ENCODE measurements at places on chromosomes 5 and 9.

DNA sequence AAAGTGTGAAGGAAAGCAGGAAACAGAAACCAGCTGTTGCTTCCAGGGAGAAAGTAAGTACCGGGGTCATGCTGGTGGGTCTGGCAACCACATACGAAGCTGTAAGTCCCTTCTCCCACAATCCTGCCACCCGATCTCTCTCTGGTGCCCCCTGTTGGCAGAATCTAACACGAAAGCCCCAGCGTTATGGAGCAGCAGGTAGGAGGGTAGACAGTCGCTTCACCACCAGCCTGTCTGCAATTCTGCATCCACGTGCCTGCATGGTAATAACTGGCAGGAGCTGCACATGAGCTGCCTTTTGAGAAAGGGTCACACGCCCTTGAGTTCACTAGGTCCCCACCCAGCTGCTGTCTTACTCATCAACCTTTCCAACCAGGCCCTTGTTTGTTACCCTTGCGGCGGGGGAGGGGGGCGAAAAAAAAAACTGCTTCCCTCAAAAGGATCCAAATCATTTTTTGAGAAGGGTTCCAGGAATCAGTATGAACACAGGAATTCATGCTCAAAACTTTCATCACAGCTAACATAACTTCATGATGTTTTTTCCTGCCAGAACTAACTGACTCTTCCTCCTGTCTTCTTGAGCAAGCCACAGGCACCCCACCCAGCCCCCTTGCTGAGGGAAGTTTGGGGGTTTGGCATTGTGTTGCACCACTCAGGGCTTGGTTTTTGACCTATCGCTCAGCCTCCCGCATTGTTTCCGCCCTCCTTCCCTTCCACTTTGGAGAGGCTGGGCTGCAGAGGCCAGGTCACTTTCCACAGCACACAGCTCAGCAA is 19.6 kb upstream of the TMEM252 start:
- peak; percentile 9 for DNase-seq

DNA sequence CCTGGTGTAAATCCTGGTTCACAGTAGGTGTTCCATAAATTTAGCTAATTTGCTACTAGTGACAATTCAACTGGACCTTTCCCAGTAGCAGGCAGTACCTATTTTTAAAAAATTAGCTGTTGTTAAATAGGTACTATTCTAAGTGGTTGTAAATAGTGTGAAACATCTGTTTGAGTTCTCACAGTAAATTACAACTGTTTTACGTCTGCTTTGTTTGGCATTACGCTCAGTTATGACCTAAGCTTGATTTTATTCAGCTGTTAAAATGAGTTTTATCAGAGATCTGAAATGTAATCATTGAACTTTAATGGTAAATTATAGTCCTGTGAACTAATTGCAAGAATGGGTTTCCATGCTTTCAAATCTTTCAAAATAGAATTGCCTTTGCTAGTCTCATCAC is 93.9 kb downstream of the GPBP1 start:
- no peak for DNase-seq

DNA sequence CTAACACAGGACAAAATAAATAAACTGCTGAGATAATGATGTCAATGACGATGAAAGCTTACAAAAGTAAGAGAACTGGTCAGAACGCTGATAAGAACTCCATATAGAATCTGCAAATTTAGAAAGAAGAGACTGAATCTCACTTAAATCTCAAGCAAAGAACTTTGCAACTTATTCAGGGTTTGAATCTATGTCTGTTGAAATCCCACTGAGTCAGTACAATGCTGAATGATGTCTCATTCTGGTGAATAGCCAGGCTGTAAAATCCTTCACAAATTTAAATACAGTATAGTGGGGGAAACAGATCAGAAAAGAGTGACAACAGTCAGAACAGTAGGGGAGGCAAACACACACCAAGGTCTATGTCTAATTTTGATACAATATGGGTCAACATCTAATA is 38.9 kb upstream of the NR3C1 start:
- DNase-seq = no peak

- DNase-seq = no peak
These were observed 266.8 kb downstream of the NDUFS4 start for GRCh38 chr5:53827211-53827651.

GRCh38 chr9:69391946-69392345 is 66.9 kb downstream of the ENTREP1 start:
- no peak for DNase-seq

GRCh38 chr9:90343991-90344390 is 298.6 kb downstream of the DIRAS2 start:
- DNase-seq = no peak

DNA sequence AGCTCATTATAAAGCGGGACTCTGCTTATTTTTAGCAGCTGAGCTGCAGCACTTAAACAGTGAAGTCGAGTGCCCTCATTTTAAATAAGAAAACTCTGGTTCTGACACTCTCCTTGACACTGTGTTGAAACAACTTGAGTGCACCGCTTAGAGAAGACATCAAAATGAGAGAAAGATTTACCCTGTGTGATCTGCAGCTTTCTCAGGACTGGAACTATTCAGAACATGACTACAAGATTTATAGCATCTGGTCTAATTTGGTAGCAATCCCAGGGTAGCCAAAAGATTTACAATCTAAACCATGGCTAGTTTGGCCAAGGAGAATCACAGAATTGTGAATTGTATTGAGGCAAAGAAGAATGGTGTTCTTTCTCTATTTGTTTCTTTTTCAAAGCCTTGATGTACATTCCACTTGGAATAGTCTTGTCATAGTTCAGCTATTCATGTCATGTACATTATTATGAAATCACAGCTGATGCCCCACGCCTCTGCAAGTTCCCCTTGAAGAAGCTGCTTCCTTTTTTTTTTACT is 38.7 kb downstream of the PLEKHG4B start:
- DNase-seq = no peak

GRCh38 chr5:156459812-156460385 is 132.9 kb downstream of the SGCD start:
- DNase-seq = no peak

DNA sequence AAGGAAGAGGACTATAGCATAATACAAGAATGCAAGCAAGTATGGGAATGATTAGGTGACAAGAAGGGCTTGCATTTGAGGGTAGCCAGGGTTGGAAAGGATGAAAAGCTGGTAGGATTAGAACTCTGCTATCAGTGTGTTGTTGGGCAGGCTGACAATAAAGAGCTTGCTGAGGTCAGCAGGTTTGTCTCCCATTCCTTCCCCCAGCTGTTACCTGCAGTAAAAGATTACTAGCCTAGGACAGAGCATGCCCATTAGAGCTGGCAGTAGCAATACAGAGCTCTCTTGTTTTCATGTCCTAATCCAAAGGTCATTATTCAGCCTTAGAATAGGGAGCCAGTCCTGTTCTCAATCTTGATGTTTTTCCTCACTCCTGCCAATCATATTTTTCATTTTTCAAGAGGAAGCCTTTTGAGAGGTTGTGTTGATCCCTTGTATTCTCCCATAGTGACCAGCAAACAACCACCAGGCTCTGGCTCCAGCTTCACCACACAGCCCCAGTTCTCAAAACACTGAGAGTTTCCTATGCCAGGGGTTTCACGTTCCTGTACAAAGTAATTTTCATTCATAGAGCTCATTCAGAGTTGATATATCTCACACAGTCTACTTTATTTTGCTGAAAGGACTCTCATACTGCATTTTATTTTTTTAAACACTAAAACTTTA is 71.7 kb downstream of the OR2K2 start:
- no peak for DNase-seq

GRCh38 chr9:118538959-118539358 is 830.3 kb downstream of the BRINP1 start:
- DNase-seq = no peak

- DNase-seq = no peak
These were observed 285.5 kb upstream of the MAP3K1 start for GRCh38 chr5:56529666-56530430.

DNA sequence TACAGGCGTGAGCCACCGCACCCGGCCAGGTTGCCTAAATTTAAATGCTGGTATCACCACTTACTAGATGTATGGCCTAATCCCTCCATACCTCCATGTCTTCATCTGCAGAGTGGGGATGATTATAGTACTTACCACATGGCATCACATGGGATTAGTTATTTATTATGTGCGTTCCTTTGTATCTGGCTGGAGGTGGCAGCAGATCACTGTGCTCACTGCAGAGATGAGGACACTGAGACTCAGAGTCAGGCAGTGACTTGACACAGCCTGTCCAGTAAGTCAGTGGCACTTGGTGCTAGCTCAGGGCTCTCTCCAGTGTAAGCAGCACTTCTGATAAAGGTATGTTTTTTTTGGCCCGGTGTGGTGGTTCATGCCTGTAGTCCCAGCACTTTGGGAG is 38.4 kb upstream of the HAND1 start:
- no peak for DNase-seq

DNA sequence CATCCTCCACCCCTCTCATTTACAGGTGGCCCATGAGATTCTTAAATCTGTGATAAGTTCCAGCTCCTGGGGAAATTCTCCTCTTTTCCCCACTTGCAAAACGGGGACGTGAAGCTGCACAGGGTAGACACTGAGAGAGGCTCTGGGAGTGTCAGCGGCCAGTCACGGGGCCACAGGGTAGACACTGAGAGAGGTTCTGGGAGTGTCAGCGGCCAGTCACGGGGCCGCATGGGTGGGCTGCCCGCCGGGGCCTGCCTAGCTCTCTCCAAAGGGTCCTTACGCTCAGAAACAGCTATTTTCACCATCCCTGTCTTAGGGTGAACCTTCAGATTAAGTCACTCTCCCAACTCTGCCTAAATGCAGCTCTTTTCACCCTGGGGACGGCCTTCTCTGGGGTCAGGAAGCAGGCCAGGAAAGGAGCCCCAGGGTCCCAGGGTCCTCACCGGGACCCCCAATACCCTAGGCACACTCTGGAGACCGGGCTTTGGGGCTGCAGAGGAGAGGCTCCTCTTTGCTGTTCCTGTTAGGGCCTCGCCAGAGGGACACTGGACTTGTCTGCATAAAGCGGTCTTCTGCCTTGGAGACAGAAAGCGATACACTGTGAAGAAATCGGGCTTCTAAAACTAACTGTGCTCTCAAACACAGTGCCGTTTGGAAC is 1.5 kb downstream of the FAM78A start:
- DNase-seq = no peak

- DNase-seq = no peak
These were observed 10.8 kb downstream of the SPAAR start for GRCh38 chr9:35920051-35920620.

- no peak for DNase-seq
These were observed 25.0 kb downstream of the RGS3 start for GRCh38 chr9:113488490-113488889.

- DNase-seq = no peak
These were observed 68.3 kb upstream of the RGS7BP start for GRCh38 chr5:64437496-64437895.

GRCh38 chr9:6819112-6819511 is 61.3 kb downstream of the KDM4C start:
- DNase-seq = no peak

- no peak for DNase-seq
These were observed 1351.9 kb upstream of the C9orf72 start for GRCh38 chr9:28925157-28925556.

GRCh38 chr5:178527458-178528307 is 62.5 kb downstream of the COL23A1 start:
- no peak for DNase-seq

DNA sequence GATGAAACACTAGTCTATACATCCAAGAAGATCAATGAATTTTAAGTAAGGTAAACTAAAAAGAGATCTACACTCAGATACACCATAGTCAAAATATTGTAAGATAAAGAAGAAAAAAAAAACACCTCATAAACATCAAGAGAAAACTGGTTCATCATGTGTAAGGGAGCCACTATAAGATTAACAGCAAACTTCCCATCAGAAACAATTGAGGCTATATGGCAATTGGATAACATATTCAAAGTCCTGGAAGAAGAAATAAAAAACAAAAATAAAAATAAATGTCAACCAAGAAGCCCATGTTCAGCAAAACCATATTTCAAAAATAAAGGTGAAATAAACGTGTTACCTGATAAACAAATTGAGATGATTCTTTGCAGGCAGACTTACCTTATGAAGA is 3.6 kb downstream of the OR13C8 start:
- DNase-seq = no peak

- DNase-seq = no peak
These were observed 479.5 kb upstream of the TNC start for GRCh38 chr9:115597330-115597895.

DNA sequence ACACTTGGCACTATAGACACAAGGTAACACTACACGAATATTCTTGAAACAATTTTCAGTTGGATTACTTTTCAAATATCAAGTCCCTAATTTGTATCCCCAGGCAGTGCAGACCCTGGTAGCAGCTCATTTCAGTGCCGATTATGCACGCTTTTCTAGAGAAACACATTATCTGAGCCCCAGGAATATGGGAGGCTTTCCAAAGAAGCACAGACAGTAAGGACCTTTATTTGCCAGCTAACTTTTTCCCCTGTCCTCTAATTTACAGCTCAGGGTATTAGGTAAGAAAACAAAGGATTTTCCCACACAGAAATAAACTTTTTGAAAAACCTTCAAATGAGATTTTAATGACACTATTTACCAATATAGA is 852.3 kb upstream of the DMAC1 start:
- no peak for DNase-seq

GRCh38 chr5:10153808-10154537 is 95.7 kb downstream of the ATPSCKMT start:
- no peak for DNase-seq

GRCh38 chr5:172173564-172174153 is 14.4 kb downstream of the STK10 start:
- peak; percentile 76 for DNase-seq

DNA sequence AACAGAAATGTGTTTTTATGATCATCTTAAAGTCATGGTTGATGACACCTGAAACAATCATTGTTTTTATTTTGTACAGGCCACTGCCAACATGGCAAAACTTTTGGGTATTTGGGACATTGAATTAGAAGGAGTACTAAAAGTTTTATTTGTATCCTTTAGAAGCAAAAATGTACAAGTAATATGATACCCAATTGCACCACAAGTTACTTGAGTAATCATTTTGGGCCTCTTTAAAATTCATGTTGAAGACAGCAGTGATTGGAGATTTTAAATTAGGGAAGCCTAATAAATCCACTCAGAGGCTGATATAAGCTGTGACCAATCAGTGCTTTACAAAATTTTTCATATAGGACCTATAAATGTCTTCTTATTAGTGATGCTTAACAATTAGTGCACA is 212.9 kb downstream of the MARCHF11 start:
- no peak for DNase-seq

DNA sequence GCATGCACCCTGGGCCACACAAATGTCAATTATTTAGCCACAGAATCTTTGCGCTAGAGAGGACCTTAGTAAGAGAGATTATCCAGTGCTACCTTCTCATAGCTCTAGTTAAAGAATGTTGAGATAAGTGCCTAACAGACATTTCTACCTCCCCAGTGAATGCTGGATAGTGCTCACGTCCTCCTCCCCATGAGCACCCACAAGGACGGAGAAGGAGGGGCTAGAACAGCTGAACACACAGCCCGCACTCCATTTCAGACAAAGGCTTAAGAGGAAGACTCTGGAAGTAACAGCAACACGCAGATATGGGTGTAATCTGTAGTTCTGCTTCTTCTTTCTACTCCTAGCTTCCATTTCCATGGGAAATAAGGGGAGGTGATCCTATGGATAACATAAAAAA is 120.5 kb downstream of the FEM1C start:
- no peak for DNase-seq

GRCh38 chr5:120252839-120253238 is 211.3 kb upstream of the PRR16 start:
- no peak for DNase-seq
